ENCODE measurements at places on chromosomes 12 and 14.

DNA sequence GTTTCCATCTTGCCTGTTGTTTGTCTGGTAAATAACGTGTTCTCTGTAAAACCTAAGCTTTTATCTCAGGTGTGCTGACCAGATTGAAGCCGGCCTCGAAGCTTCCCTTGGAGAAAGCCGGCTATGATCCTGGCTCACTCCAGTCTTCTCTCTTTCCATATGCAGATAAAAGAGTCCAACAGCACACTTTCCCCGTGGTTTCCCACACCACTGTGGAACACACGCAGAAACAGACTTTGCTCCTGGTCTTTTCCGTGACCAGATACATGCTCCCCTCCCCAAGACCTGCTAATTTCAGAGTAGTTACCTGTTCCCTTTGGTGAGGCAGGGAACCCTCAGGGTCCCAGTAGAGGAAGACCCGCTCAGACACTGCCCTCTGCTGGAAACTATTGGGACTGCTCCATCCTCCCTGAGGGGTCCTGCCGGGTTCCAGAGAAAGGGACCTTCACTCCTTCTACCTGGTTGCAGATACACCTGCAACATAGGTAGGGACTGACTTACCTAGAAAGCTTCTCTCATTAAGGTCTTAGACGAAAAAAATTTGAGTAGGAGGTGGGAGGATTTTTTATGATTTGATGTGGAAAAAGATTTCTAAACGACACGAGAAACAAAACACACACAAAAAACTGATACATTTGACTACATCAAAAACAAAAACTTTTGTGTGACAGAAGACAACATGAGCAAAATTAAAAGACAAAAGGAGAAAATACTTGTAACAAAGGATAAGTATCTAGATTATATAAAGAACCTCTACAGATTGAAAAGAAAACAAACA lies 415.4 kb upstream of the CCDC196 start:
- DNase-seq: peak; percentile 52

- no peak for DNase-seq
These were observed 61.9 kb downstream of the SLC41A2 start for GRCh38 chr12:104896146-104896545.

DNA sequence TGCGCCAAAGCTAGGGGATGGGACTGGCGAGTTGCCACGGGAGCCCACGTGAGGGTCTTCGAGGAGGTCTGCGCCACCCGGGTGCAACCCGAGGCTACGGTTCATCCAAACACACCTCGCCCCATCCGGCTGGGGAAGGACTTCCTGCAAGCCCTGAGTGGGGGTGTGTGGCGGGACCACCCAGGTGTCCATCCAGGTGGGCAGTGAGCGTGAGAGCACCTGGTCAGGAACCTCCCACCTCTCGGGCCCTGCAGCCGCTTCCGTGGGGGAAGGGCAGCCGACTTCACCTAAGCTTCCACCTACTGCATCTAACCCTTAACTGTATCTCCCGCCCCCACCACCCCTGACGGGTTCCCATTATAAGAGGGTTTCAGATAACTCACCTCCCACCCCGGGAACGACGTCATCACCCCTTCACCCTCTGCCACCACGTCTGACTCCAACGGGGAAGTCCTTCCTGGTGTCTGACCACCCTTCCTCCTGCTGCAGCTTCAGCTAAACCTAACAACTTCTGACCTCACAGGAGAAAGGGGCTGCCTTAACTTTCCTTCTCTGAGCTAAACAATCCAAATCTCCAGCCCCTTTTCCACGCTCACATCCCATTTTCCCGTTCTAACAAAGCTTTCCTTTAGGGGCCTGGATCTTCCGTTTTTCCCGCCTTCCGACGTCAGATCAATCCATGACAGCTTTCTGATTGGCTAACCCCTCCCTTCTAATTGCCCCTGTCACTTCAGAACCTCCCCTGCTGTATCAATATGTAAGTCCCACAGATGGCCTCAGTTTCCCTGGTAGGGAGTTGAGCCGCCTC lies 27.4 kb upstream of the SMUG1 start:
- DNase-seq: no peak

DNA sequence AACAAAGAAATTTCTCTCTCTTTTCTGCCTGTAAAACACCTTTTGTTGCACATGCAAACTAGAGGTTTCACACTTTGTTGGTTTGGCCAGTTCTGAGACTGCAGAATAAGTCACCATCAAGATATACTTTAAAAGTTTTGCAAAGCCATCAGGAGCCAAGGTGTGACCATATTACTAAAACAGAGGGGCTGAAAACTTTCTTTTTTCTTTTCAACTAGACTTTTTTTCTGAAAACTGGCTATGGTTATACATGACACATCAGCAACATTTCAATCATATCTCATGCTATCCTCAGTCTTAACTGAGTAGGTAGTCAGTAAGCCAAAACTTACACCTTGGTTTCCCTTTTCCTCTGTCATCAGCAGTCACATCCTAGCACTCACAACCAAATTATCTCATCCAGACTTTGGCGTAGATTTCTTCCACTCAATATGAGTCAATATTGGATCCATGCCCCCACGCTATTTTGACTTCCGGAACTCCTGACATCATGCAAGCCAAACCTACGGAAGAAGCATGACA lies 4.1 kb upstream of the IFNG start:
- no peak for DNase-seq

- DNase-seq: no peak
These were observed 22.8 kb downstream of the ITPK1 start for GRCh38 chr14:93092606-93093556.

GRCh38 chr12:121709478-121709961 lies 3.0 kb upstream of the TMEM120B start:
- no peak for DNase-seq

DNA sequence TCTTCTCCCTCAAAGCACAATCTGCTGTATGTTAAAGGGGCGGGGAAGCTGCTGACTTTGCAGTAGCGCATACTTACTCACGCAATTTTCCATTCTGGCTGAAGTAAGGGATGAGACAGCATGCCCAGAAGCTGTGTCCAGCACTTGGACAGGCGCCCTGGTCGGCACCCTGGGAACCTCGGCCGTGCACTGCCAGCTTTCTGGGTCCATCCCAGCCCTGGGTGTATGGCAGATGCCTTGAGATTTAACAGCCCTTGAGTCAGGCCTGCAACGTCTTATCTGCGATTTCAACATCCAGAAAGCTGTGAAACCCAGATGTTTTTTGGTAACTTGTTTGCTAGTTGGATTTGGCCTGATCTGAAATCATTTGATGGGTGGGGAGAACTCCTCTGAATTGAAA lies 16.1 kb downstream of the EML1 start:
- no peak for DNase-seq

DNA sequence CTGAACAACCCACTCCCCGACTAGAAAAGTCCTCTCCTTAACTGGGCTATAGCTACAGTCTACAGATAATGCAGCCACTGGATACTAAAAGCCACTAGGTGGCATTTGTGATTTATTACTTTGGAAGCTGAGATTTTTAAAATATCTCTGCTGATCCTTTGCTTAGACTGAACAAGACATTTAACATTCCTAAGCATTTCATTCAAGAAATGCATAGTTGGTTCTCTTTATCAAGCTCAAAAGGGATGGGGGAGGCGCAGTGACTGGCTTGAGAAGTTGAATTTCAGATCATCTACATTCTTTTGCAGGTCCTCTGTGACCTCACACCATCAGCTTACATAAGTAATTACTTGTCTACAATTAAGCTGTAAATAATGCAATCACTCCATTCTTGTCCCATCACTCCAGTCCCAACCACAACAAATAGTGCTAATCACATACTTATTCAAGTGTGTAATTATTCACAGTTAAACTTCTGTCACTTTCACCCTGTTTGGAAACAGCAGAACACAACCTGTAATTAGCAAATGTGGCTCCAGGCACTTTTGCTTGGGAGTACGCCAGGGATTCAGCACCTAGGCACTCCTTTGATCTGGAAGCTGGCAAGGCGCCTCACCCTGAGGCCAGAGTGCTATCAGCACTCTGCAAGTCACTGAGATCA lies 203.6 kb downstream of the NOVA1 start:
- DNase-seq: peak; percentile 97

- DNase-seq: no peak
These were observed 2.7 kb downstream of the GPR65 start for GRCh38 chr14:88007608-88008007.

DNA sequence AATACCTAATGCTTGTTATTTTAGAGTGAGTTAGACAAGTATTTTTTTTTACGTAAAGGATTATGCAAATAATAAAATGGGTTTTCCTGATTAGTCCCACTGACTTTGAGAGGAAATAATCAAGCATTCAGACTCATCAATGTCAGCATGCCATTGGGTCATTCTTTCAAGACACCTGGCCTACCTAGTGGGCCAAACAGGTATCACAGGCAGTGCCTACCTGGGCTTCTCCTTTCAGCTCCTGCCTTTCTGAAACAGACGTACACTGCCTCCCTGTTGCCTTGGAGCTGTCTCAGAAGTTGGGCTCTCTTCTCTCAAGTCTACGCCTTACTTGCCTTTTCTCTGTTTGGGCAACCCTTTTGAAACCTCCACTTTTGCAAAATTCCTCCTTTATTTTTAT lies 545.6 kb downstream of the SNAPC1 start:
- no peak for DNase-seq

DNA sequence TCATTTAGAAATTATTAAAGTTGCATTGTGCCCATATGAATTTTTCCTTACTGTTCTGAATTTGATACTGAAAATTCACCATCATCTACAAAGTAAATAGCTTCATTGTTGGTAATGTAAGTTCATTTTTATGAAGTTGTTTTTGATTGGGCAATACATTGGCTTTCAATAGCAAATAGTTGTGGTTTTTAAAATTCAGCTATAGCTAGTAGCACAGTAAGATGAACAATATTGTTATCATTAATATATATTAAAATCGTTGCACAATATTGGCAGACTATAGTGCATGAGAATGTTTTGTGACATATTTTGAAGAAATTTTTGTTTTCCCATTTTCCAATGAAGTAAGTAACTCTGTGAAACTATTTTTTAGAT lies 575.0 kb downstream of the PRKD1 start:
- no peak for DNase-seq

GRCh38 chr12:12938541-12938940 lies 13.4 kb downstream of the GPRC5D start:
- DNase-seq: no peak

GRCh38 chr12:89980236-89980635 lies 271.6 kb upstream of the ATP2B1 start:
- no peak for DNase-seq

DNA sequence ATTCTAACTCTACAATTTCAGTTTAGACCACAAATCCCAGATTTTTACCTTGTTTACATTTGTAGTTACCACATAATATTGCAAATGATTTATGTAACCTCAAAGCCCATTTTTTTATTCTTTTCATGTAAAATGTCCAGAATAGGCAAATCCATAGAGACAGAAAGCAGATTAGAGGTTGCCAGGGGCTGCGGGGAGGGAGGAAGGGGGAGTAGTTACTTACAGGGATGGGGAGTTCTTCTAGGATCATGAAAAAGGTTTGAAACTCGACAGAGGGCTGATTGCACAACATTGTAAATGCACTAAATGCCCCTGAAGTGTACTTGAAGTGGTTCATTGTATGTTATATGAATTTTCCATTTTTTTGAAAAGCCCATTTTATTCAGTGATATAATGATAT lies 66.5 kb downstream of the PPP2R5C start:
- DNase-seq: no peak

DNA sequence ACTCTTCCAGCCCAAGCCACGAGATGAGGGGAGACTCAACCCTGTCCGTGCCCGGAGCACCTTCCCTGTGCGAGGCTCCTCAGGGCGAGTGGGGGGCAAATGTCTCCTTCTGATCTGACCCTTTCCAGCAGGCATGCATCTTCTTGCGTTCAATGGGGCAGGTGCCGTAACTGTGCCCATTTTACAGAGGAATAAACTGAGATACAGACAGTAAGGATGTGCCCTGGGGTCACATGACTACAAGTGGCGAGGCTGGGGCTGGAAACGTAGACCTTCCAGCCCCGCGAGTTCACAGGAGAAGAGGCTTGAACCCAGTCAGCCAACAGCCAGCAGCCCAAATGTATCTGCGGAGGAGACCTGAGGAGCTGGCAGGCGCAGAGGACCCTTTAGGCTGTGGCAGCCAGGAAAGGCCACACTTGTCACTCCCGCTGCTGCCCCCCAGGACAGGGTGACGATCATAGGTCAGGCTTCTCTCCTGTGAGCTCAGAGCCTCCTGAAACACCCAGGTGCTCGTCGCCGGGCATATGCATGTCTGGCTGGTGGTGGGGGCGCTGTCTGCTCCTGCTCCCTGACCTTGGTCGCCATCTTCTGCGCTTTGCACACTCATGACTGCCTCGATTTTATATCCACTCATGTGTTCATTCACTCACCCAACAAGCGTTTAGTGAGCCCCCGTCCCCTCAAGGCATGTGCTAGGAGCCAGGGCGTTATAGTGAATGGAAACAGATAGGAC lies 41.7 kb downstream of the CCDC88C start:
- DNase-seq: no peak

GRCh38 chr14:44162197-44162596 lies 344.9 kb downstream of the FSCB start:
- DNase-seq: no peak

DNA sequence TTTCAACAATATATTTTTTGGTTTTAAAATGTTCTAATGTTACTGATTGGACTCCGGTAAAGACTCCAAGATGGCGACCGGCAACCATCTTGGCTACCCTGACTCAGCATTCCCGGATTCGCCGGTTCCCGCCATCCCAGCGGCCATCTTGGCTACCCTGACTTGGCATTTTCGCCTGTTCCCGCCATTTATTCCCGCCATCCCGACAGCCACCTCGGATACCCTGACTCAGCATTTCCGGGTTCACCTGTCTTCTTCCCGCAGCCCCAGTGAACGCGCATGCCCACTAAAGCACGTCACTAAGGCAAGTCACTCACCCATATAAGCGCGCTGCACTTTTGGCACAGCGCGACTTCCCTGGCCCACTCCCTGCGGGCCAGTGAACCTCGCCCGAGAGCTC lies 9.0 kb upstream of the LRFN5 start:
- DNase-seq: no peak

- DNase-seq: no peak
These were observed 27.5 kb downstream of the BCAT1 start for GRCh38 chr12:24921251-24922038.

DNA sequence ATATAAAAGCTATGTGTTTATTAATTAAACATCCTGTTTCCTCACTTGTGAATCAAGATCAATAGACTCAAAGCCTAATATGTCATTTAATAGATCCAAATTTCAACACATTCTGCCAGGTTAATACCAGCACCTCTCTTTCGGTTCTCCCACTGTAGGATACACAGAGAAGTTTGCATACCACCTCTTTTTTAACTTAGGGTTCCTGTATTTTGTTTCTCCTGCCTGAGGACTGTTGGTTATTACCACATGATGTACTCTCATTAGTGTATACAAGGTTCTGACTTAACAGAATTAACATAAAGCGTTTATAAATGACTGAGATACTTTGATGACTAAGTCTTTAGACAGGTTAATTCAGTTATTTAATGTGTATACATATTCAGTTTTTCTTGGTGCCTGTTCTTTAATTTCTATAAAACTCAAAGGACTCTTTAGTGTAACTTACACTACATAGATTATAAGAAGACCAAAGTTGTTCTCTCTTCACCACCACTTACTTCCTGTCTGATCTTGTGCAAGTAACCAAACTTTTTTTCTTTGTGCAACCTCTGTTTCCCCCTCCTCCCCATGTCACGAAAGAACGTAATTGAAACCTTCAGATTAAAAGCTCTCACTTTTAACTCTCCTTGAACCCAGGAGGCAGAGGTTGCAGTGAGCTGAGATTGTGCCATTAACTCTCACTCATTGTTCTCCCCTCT lies 89.8 kb upstream of the DNM1L start:
- no peak for DNase-seq

Data from NCI-H2081 (cell line).